ENCODE measurements at places on chromosomes 2 and 18.

GRCh38 chr2:120768112-120769048 lies 32.7 kb downstream of the GLI2 start:
- DNase-seq = no peak

GRCh38 chr18:8932866-8933265 lies 169.6 kb upstream of the NDUFV2 start:
- DNase-seq = no peak

GRCh38 chr2:143623909-143624260 lies 494.7 kb downstream of the ARHGAP15 start:
- no peak for DNase-seq

GRCh38 chr2:84830095-84830494 lies 50.8 kb downstream of the TRABD2A start:
- peak; percentile 32 for DNase-seq

GRCh38 chr2:230714136-230714480 lies 1.5 kb downstream of the CAB39 start:
- peak; percentile 78 for DNase-seq

DNA sequence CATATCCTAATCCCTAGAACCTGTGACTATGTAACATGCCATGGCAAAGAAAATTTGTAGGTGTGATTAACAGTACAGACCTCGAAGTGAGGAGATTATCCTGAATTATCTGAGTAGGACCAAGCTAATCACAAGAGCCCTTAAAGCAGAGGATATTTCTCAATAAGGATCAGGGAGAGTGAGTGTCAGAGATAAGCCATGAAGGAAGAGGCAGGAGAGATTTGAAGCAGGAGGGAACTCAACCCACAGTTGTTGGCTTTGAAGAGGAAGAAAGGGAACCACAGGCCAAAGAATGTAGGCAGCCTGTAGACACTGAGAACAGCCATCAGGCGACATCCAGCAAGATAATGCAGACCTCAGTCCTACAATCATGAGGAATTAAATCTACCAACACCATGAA lies 229.3 kb downstream of the NBAS start:
- DNase-seq = no peak

DNA sequence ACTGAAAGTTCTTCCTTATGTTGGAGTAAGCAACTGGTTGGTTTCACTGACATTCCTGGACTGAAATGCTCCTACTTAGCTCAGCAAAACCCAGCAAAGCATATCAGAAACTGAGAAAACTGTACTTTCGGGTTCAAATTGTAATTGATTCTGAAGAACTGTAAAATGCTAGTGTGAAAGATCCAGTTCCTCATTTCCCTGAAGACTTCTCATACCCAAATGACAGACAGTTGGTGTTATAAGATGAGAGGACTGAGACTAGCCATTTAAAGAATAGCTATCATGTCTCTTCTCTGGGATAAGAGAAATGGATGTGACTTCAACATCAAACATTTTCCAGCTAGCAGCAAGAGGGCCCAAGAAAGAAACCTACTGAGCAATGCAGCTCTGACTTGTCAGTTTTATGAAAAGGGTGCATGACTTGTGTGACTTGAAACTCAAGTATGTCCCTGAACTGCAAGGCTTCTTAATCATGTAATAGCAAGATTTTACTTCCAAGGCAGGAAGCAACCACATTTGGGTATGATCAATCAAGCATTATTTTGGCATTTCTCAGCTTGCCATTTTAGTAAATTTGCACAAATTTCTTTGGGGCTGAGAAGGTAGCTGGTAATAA lies 420.3 kb upstream of the MMADHC start:
- DNase-seq = peak; percentile 23

DNA sequence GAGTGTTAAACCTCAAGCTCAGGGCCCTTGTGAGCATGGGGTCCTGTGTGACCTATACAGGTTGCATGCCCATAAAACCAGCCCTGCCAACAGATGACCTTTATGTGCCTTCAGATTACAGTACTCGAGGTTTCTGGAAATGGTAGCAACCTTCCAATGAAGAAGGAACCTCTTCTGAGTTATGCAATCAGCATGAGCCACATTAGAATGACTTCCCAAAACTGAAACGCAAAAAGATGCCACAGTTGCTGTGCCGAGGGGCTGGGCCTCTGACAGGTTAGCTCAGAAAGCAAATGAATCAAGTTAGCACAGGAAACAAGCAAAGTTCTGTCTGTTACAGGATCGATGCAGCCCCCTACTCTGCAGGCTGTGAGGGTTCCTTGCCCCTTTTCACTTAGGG lies 37.7 kb downstream of the TGFA start:
- DNase-seq = no peak

- no peak for DNase-seq
Measured at GRCh38 chr2:180058993-180059392, 51.9 kb upstream of the CWC22 start.

DNA sequence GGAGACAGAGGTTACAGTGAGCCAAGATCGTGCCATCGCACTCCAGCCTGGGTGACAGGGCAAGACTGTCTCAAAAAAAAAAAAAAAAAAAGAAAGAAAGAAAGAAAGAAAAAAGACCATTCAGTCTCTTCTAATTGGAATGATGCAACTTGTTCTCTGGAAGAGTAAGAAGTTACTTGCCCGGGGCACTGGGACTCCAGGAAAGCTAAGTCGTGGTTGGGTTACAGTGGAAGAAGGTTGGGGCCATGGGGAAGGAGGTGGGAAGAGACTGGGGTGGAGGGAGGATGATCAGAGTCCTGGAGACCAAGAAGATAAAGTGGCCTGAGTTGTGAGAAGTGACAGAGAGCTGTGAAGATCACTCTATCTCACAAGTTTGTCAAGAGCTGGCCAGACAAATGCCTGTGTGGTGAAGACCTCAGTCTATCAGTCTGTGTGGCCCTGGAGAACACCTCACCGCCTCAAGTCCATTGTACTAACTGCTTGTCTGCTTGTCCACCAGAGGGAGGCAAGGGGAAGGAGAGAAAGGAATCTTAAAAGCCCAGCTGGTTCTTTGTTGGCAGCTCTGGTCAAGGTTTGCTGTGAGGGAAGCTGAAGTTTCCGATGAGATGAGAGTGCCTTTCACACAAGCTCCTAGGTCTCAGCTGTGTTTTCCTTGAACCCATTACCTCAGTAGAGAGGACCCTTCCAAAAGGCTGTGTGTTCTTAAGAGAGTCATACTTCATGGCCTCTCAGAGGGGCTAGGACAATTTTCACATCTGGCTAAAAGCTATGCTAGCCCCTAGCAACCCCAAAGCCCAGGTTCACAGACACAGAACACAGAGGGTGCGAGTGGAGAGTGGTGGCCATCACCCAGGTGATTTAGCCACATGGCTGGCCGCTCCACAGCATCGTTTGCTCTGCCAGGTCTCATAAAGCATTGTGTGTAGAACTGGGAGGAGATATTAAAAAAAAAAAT lies 72.0 kb upstream of the TMEM178A start:
- peak; percentile 75 for DNase-seq

DNA sequence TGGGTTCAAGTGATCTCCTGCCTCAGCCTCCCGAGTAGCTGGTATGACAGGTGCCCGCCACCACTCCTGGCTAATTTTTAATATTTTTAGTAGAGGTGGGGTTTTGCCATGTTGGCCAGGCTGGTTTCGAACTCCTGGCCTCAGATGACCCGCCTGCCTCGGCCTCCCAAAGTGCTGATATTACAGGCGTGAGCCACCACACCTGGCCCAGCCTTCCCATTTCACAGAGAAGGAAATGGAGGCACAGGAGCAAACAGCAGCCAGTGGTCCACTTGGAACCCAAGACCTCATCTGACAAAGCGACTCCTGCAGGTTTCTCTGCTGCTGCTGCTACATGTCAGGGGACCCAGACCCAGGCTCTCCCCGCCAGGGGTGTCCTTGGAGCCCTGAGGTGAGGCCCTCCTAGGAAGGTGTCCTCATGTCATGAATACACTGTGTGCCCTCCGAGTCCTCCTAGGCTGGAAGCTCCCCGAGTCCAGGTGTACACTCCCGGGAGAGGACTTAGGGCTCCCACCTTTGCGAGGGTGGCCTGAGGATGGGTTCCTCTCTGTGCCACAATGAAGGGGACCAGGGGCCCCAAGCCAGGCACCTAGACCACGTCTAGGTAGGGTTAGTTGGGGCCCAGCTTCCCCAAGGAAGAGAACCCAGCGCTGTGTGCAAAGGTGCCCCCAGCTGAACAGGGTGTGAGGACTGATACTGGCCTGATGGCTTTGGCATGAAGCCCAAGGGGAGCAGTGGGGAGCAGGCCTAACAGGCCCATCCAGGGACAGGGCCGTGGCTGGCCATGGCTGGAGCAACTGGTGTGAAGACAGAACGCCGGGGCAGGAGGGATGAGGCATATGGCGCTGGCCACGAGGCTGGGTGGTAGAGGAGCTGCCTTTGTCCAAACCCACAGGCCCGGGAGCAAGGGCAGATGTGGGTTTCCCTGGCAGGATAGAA lies 56.1 kb downstream of the HS6ST1 start:
- no peak for DNase-seq

- no peak for DNase-seq
Measured at GRCh38 chr2:154256136-154256535, 384.4 kb downstream of the GALNT13 start.

DNA sequence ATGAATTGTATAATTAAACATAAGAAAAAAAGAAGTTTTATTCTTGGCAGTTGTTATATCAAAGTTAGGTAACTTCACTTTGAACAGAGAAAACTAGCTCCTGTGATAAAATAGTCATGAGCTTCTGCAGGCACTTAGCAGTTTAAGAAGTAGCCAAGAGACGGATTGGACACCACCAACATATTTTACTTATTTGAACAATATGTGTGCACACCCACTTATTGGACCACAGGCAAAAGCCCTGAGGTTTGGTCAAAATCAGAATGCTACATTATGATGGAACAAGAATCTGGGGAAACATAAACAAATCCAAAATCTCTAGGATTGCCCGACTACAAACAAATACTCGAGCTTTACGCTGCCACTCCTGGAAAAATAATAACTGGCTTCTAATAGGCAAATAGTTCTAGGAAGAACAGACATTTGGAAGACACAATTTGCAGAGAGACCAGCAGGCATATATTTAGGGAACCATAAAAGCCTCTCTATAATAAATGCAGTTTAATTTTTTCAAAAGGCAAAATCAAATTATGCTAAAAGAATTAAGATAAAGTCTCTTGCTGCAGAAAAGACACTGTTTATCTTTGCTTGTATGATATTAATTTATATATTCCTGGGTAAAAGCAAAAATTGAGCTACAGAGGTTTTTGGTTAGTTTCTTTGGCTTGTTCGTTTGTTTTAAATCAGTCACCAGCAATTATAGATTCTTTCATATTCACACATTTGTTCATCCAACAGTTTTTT lies 117.9 kb downstream of the CDC42EP3 start:
- no peak for DNase-seq

GRCh38 chr2:145253492-145253891 lies 733.6 kb upstream of the ZEB2 start:
- DNase-seq = no peak

Measured in fibroblast of skin of right biceps (primary cell).